ENCODE measurements at places on chromosomes 12 and 14.
A peak's percentile ranks its signal among the peaks of the same experiment; 100 is the strongest.

DNA sequence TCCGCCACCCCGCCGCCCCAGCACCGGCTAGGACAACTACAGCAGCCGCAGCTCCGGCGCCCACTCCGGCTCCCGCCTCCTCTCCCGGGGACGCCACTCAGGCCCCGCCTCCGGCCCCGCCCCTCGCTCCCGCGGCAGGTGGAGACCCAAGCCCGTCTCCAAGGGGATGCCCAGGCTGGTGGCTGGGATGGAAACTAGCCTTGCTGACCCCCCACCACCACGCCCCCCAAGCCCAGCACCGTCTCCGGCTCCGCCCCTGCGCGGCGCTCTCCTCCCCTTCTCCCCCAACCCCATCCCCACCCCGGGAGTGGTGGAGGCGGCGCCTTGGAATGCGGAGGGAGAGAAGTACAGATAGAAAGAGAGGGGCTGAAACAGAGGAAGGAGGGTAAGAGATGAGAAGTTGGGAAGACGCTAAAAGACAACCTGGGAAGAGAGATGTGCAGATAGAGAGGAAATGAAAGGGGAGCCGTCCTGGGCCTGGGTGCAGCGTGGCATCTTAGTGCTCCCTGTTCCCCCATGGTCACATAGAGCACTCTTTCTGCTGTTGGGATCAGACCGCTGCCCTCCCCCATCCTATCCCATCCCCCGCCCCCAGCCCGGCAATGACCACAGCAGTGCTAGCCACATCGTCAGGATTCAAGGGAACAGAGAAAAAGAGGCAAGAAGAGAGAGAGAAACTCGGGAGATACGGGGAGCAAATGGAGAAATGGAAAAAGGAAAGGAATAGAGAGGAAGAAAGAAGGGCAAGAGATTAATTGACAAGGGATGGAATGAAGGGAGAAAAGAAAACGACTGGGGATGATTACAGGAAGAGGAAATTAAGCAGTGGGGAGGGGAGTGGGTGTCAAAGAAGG is at the start of gene ITGA7:
Gene ITGA7, minus strand, starts transcription at position 64 of the 854 bp plus-strand sequence. CDS start 222 bp downstream, outside the sequence.
- DNase-seq = peak; percentile 33

DNA sequence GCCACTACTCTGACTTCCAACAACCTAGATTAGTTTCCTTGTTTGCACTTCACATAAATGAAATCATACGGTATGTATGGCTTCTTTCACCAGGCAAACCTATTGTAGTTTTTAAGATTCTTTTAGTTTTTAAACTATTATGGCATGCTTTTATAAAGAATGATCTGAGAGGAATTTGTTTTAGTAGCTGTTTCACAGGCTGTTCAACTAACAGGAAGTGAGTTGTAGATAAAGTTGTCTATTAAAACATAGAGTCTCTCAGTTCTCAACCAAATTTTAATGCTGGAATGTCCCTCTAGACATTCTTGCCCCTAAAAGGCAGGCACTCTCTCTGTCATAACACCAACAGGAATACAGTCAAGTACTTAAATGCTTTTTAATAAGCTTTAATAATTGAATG is 102.7 kb upstream of the DACT1 start:
- no peak for DNase-seq

GRCh38 chr12:4956054-4956453 is 46.3 kb downstream of the KCNA1 start:
- DNase-seq = no peak

DNA sequence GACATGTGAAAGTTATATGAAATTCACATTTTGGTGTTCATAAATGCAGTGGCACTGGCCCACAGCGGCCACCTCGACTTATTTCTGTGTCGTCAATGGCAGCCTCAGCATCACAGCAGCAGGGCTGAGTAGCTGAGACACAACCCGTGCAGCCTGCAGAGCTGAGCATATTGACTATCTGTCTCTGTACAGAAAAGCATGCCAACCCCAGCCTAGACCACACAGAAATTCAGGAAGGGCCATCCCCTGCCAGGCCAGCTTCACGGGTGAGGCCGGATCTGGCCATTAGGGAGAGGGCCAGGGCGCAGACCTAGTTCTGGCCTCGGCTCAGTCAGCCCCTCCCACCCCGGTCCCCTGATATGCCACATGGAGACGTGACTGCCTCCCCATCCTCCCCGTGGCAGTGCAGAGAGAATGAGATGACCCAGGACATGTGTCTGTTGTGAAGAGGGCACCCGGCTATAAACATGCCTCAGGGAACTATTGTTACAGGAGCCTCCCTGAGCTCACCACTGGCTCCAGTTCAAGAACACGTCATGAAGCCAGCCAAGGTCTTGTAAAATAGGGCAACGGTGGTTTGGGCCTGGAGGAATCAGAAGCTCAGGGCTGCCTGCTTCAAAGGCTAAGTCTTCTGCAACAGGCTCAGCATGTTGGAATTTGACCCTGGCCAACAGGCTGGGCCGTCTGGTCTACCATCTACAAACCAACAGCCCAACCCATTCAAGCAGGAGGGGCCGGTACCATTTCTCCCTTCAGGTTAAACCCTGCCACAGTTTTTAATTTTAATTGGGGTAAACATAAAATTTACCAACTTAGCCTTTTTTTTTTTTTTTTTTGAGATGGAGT is 25.5 kb downstream of the SCARB1 start:
- DNase-seq = no peak

GRCh38 chr14:87018294-87018693 is 974.7 kb downstream of the GALC start:
- DNase-seq = no peak

DNA sequence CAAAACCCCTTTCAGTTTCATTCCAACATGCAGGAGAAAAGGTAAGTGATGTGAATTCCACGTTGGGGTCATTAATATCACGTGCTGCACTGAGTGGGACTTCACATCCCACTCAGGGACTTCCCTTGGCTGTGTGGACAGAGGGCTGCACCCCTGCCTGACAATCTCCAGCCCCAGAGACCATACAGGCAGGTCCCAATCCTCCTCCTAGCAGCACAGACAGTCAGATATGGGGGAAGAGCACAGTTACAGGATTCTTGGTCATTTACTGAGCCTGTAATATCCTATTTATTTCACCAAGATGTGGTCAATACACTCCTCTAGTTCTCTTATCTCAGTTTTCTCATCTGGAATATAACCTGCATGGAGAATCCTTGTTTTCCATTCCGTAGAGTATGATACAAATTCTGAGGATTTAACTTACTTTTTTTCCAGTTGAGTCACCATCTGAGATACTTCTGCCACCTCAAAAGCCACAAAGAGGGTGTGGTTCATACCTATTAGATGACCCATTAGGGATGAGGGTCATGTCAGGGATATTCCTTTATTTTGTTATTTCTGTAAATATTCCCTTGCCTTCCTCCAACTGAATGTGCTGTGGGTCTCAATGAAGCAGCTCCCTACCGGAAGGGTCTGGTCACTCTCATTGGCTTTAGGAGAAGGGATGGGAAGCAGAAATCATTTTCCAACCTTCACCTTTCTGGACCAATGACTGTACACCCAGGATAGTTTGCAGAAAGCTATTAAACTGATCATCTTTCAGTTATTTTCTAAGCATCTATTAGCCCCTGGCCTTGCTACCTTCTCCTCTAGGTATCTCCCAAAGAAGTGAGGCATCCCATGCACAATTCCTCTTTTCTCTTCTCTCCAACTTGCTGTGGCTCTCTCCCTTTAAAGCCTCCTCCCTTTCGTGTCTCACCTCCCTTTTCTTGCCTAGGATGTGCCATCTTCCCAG is 43.0 kb upstream of the NTF3 start:
- no peak for DNase-seq

GRCh38 chr12:113642672-113643071 is 171.0 kb upstream of the LHX5 start:
- DNase-seq = no peak

GRCh38 chr14:73753887-73754795 is 40.0 kb upstream of the PNMA1 start:
- peak; percentile 71 for DNase-seq
